ENCODE measurements at places on chromosomes 3 and 15.

GRCh38 chr3:7508821-7509220, 647.9 kb downstream of the GRM7 start:
- peak; percentile 58 for DNase-seq

DNA sequence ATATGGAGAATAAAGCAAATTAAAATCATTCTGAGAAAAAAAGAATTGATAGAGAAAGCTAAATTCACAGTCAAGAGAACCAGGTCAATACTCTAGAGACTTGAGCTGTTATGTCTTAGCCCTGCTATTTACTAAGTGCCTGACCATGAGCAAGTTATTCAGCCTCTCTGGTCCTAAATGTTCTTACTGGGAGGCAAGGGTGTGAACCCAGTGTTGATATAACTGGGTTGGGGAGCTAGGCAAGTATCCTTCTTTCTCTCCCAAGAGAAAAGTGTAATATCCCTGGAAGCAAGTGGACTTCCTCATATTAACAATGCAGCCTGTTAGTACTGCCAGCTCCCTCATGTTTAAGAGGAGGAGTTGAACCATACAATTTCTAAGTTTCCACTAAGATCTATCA, 488.9 kb upstream of the RASGRP1 start:
- DNase-seq: no peak

GRCh38 chr15:90906181-90906849, 3.2 kb downstream of the MAN2A2 start:
- DNase-seq: no peak

- DNase-seq: no peak
Observed at GRCh38 chr3:141476033-141476432, 10.8 kb upstream of the RASA2 start.

- no peak for DNase-seq
Observed at GRCh38 chr3:10374311-10374710, 53.4 kb upstream of the SEC13 start.

- DNase-seq: peak; percentile 23
Observed at GRCh38 chr15:67741308-67741707, 84.0 kb upstream of the SKOR1 start.

DNA sequence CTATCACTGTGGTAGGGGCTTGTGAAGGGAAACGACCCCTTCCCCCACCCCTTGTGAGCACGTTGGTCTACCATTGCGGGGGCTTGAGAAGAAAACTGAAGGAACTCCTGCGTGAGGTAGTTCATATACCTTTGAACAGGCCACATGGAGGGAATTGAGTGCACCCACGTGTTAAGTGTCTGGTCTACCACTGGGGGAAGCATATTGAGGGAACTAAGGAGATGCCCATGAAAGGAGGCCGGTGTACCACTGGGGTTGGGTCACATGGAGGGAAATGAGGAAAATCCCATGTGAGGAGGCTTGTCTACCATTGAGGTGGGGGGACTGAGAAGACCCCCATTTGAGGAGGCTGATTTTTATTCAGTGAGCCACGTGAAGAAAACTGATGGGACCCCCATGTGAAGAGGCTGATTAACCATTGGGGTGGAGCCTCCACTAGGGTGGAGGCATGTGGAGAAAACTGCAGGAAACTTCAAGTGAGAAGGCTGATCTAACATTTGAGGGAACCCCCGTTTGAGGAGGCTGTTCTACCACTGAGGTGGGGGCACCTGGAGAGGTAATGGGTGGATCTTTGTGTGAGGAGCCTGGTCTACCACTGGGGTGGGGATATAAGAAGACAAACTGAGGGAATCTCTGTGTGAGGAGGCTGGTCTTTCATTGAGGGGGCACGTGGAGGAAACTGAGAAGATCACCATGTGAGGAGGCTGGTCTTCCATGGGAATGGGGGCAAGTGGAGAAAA, 163.2 kb downstream of the FBLN2 start:
- DNase-seq: no peak

DNA sequence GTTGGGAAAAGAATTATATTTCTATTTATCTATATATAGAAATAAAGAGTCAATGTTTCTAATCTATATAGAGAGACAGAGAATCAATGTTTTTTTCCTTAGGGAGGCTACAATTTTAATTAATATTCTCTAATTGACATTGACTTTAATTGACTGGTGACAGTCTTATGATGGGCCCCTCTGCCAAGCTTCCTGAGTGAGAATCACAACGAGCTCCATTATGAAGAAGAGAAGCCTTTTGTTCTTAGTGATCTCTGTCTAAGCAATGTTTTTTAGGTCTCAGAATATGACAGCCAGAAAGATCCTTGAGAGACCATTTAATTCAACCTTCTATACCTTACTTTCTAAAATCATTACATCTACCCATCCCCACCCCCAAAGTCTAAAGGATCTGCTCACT, 70.9 kb downstream of the IGSF11 start:
- no peak for DNase-seq

DNA sequence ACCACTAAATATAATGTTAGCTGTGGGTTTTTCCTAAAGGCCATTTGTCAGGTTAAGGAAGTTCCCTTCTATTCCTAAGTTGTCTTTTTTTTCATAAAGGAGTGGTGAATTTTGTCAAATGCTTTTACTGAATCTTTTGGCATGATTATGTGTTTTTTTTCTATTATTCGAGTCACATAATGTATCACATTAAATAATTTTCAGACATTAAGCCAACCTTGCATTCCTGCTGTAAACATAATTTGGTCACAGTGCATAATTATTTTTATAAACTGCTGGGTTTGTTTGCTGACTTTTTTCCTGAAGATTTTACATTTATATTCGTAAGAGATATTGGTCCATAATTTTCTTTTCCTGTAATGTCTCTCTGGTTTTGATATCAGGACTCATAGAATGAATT, 101.8 kb upstream of the SPRED1 start:
- no peak for DNase-seq

- DNase-seq: no peak
Observed at GRCh38 chr3:189529889-189530471, 101.2 kb upstream of the TP63 start.

DNA sequence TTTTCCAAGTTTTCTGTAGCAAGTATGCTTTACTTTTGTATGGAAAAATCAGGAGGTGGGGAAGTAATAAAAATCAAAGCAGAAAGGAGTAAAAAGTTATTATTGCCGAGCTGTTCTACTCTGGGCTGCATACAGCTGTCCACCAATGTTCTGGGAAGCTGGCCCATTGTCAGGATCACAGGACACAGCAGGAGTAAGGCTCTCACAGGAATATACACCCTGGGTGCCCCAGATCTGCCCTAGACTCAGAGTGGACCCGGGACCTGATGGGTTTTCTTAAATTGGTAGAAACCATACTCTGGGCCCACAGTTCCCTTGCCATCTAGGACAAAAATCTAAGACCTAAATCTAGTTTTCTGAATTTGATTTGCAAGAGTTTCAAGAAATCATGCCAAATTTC, 60.4 kb downstream of the TNIK start:
- no peak for DNase-seq

DNA sequence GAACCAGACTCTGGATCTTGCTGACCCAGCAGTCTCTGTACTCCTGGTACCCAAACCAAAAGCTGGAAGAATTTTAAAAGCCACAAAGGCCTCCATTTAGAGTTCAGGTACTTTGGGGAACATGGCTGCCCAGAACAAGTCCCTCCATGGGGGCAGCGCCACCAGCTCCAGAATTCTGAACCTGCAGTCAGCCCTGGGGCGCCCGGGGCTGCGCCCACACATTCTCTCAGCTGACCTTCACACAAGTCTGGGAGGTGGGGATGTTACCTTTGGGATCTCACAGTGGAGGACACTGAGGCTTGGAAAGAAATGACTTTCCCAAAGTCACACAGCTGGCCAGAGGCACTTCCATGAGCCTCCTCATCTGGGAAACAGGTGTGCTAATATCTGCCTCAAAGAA, 154.8 kb downstream of the RAB11A start:
- DNase-seq: no peak

DNA sequence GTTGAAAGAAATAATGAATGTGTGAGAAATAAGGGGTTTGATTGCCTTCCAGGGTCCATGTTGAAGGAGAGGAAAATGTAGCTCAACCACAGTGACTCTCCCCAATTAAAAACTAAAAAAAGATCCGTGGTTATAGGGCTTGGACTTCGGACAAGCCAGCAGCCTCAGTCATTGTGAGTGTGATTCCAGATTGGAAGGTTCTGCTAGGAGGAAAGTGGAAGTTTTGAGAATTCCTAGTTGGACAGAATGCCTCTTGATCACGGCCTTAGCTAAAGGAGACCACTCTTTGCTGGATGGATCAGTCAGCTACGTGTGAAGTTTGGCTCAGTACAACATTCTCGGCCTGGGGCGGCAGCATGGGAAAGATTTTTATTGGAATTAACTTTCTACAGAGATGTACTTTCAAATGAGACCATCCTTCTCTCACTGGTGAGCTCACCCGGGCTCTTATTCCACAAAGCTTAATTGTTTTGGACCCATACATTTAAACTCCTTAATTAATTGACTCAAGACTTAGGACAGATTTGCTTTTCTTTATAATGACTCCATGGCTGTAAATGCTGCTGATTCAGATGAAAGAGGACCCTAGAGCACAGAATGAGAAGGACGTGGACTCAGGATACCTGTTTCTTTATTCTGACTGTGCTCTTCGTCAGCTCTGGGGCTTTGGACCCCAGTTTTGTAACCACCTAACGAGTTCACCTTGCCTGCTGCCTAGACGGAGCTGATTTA, 27.5 kb downstream of the FLNB start:
- DNase-seq: no peak

- no peak for DNase-seq
Observed at GRCh38 chr15:29682781-29683180, 139.5 kb downstream of the TJP1 start.

DNA sequence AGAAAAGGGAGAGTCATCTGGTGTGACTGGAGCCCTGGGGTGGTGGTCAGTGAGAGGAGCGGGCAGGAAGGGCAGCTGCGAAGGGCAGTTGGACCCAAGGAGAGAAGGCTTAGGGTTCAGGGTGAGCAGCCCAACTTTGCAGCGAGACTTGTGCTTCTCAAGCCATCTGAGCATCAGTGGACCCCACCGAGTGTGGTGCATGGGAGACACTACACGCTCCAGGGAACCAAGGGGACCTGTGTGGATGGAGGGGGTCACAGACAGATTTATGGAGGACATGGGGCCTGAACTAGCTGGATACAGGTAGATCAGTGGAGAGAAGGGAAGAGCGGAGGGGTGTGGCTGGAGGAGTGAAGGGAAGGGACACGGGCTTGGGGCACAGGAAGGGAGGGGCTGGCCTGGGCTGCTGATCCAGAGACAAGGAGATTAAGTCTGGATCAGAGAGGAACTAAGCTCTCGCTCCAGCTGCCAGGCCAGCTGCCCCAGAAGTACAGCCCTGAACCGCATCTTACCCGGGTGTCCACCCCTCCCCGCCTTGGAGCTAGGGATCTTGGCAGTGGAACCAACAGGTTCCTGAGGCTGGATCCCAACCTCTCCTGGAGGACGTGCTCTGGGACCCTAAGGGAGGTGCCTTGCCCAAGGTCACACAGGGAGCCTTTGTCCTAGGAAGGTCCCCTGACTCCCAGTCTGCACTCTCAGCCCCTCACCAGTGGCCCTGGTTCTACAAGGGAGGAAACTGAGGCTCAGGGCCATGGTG, 120.5 kb downstream of the CORO2B start:
- DNase-seq: no peak
